ENCODE measurements at places on chromosomes 12 and 14.

- no peak for DNase-seq
These were observed 115.2 kb downstream of the LGMN start for GRCh38 chr14:92633274-92633616.

DNA sequence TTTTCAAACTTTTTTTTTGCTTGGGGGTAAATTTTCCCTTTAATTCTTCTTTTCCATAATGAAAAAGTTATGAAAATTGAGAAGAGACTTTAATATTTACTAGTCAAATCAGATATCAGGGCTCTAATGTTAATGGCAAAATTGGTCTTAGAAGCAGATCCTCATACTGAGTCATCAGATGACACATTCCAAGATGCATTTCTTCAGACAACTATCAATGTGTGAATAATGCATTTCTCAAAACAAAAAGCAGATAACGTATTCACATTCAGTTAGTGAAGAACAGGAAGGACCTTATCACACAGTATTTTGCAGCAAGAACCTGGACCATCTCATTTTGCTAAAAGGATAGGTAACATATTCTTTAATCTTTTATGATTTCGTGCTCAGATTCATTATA is 130.7 kb downstream of the GPHN start:
- DNase-seq: no peak

DNA sequence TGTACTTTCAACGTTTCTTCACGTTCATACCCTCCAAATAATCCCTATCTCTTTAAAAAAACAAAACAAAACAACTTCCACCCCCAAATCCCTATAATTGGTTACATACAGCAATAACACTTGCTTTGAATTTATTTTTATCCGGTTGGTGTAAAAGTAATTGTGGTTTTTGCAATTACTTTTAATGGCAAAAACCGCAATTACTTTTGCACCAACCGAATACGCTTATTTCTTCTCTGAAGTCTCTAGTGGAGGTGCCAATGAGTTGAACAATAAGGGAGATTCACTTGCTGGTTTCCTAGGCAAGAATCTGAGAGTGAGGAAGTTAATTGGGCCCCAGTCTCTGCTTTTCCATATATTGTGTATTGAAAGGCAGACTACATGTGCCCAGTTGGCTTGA is 133.3 kb downstream of the DACT1 start:
- no peak for DNase-seq

- DNase-seq: no peak
These were observed 67.2 kb upstream of the FAM181A start for GRCh38 chr14:93859957-93860356.

GRCh38 chr12:18479256-18479655 is 217.9 kb downstream of the PIK3C2G start:
- no peak for DNase-seq

- no peak for DNase-seq
These were observed 37.3 kb downstream of the AKAP6 start for GRCh38 chr14:32366256-32366879.

GRCh38 chr14:67195279-67195678 is 6.0 kb downstream of the GARIN2 start:
- no peak for DNase-seq

- no peak for DNase-seq
These were observed 4.8 kb upstream of the ING4 start for GRCh38 chr12:6667559-6668210.

- DNase-seq: no peak
These were observed 8.0 kb downstream of the KMT2D start for GRCh38 chr12:49052451-49053208.

DNA sequence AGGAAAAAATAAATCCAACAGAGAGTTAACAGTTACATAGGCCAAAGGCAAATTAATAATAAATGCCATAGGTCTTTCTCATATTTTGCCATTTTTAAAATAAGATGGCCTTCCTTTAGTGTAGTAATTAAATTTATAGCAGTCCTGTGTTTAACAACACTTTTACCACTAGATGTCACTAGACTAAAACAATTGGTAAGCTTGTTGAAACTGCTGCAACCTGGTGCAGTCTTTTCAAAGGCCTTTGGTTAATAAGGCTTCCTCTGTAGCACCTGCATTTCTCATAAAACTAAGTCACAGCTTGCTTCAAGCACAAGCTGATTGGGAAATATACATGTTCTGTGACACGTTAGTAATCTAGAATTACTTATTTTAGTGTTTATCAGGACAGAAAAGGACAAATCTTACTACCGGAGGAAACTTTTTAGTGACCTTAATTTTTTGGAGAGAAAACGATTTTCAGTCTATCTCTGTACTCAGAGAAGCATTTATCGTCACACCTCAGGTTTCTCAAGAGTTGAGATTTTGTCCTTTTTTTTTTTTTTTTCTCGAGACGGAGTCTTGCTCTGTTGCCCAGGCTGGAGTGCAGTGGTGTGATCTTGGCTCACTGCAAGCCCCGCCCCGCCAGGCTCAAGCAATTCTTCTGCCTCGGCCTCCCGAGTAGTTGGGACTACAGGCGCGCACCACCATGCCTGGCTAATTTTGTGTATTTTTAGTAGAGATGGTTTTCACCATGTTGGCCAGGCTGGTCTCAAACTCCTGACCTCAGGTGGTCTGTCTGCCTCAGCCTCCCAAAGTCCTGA is 20.0 kb downstream of the BORCS5 start:
- no peak for DNase-seq

GRCh38 chr12:87116780-87117179 is 860.6 kb upstream of the MGAT4C start:
- no peak for DNase-seq

- DNase-seq: no peak
These were observed 19.1 kb upstream of the ACVR1B start for GRCh38 chr12:51932218-51933076.

- no peak for DNase-seq
These were observed 122.5 kb downstream of the CAND1 start for GRCh38 chr12:67391656-67392055.

GRCh38 chr12:95304673-95305198 is 87.1 kb downstream of the VEZT start:
- no peak for DNase-seq

DNA sequence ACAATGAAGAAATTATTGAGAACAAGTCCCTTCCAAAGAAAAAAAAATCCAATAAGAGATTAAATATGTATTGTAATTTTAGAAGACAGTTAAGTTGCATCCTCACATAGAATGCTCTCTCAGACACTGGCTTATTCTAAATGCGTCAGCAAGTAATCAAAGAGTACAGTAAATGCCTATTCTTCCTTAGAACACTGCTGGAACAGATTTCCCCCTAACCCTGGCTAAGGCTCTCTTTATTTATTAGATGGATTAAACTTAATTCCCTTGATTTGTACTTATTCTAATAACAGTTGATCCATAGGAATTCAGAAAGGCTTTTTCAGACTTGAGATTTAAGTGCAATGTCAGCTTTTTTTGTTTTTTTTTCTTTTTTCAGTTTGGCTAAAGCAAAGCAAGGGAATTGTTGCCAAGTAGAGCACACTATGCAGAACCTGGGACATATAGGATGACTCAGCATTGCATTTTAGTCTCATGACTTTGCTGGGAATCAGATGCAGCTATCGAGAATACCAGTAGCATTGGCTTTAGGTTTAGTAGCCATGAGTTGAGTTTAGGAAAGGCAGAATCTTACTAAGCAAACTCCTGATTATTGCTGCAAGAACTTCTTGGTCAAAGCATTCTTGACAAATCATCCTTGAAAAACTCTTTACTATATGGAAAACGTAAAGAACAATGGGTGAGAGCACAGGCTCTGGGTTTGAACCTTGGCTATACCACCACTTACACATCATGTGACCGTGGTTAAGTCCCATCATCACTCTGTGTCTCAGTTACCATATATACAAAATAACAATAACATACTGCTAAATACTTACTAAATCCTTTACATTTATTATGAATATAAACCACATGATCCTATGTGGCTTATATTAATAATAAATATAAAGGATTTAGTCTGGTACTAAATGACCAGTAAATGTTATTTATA is 26.7 kb downstream of the MED21 start:
- no peak for DNase-seq

GRCh38 chr14:39768589-39768988 is 336.4 kb upstream of the FBXO33 start:
- DNase-seq: no peak

- DNase-seq: no peak
These were observed 58.0 kb downstream of the FAR2 start for GRCh38 chr12:29207120-29207519.

GRCh38 chr12:211639-212414 is 2.1 kb downstream of the SLC6A12 start:
- DNase-seq: no peak

GRCh38 chr12:2640281-2640680 is 154.5 kb upstream of the FKBP4 start:
- no peak for DNase-seq

- DNase-seq: no peak
These were observed 24.5 kb downstream of the FIGNL2 start for GRCh38 chr12:51823875-51824565.

DNA sequence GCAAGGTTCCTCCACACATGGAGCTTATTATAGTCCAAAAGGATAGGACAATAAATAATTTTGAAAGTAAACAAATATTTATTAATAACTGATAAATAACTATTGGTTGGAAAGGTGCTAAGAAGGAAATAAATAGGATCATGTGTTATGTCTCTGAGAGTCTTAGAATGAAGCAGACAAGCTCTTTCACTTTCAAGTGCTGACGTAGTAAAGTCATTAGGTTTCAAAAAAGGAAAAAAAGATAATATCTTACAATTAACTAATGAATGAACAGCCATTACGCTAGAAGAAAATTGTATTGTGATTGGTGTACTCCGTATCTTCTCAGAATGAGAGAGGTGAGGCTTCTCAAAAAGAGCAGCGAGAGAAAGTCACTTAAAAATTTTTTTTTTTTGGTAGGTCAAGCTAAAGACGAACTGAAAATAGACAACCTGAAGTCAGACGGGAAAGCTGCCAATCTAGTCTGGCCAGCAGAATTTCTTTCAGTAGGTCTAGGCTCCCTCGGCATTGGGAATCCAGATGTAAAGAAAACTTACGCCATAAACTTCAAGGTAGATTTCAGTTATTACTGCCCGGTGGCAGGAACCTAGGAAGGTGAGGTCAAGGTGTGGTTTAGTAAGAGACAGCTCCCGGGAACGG is 583 bp upstream of the LEMD3 start:
- DNase-seq: no peak

DNA sequence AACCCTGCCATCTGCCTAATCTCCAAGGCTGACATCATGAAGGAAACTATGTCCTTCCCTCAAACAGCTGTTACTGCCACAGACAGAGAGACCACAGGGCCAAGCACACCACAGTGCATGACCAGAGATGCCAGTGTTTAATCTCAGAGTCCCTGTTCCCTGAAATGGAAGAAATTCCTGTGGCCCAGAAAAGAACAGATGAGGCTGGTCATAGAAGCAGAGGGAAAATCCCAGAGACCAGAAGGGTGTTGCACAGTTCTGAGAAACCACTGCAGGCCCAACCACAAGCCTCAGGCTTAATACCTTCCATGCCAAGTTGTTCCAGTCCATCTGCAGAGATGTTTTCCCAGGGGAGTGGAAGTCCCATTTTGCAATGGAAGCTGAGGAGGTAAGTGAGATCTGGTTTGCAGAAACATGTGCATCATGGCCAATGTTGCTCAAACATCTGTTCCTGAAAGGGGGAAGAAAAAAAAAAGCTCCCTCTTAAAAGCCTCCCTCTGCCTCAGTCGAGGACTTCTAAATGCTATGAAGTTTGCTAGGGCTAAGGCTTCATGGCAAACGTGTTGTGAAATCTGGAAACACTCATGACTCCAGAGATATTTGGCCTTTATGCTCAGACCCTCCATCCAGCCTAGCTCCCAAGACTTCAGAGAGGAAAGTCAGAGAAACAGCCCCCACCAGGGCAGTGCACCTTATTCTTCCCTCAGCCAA is 98.6 kb downstream of the SCARB1 start:
- no peak for DNase-seq

DNA sequence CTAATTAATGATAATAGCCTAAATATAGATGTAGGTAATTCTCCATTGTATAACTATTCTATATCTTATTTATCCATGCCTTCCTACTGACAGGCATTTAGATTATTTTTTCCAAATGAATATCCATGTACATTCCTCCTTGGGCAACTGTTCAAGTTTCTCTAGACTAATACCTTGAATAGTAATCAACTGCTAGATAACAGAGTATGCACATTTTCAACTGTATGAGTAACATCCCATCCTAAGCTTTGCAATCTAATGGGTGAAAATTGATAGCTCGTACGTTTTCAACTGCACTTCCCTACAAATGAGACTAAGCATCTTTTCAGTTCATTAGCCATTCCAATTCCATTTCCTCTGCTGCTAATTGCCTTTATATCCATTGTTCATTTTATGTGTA is 37.0 kb downstream of the YAF2 start:
- no peak for DNase-seq

GRCh38 chr14:50091240-50091913 is 25.0 kb downstream of the VCPKMT start:
- no peak for DNase-seq

GRCh38 chr14:36829547-36829946 is 167.9 kb downstream of the PAX9 start:
- DNase-seq: no peak

- no peak for DNase-seq
These were observed 19.8 kb downstream of the GALNT4 start for GRCh38 chr12:89504560-89505346.

- DNase-seq: no peak
These were observed 143.2 kb downstream of the SYNE2 start for GRCh38 chr14:63996016-63996415.

DNA sequence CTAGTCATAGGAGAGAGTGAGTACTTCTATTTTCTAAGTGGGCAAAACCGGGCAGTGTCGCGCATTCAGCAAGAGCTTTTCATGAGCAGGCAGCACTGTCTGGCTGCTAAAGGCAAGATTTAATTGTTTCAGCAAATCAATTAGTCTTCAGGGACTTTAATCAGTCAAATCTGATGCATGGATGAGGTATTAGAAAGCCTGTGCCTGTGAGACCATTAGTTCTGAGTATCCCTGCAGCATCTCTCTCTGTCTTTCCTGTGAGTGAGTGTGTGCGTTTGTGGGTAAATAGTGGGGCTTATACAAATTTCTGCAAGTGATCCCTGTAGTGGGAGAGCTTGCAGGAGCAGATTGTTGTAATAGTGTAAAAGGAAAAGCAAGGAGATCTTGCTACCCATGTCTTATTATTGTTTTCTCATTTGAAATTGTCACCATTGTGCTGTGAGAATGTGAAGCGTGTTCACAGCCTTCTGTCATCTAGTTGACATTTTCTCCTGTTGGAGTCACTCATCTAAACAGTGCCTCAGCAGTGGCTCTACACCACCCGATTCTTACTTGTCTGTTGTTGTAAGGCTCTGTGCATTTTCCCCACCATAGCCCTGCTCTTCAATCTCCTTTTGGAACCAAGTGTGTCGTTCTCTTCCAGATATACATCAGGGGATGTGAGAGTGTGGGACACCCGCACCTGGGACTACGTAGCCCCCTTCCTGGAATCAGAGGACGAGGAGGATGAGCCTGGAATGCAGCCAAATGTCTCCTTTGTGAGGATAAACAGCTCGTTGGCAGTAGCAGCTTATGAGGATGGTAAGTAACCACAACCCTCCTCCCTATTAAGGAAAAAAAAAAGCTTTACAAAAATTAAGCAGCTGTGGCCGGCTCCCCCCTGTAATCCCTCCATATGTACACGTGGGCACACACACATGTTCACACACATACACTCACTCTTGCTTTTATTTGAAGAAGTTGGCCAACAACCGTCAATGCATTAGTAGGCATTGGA is 53.6 kb downstream of the FBXW8 start:
- DNase-seq: no peak

GRCh38 chr12:9895215-9895971 is 14.1 kb downstream of the KLRF2 start:
- DNase-seq: no peak
